ENCODE measurements at places on chromosomes 6 and 20.
A peak's percentile ranks its signal among the peaks of the same experiment; 100 is the strongest.

- peak; percentile 82 for DNase-seq
These were observed 132.8 kb downstream of the CDK19 start for GRCh38 chr6:110682460-110682853.

DNA sequence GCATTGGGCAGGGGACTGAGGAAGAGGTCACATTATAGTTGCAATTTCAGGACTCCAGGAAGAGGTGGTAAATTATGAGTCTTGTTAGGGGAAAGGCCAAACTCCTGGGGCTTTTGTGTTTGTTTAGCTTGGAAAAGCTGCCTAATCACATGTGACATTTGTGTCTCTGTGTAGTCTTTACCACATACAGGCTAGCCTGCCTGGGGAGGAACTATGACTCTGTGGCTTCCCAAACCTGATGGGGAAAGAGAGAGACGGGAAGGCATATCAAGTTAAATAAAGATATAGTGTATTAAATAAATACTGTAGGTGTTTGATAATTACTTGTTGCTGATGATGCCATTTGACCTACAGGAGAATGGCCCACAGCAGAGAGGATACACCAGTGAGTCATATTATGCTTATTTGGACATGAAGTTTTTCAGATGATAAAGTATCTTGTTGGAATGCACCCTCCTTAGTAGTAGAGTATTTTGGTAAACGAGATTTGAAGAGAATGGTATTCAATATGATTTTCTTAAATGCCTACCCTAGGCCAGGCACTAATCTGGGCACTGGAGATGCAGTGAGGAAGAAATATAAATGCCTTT is 4.0 kb downstream of the BLTP3A start:
- DNase-seq: no peak

DNA sequence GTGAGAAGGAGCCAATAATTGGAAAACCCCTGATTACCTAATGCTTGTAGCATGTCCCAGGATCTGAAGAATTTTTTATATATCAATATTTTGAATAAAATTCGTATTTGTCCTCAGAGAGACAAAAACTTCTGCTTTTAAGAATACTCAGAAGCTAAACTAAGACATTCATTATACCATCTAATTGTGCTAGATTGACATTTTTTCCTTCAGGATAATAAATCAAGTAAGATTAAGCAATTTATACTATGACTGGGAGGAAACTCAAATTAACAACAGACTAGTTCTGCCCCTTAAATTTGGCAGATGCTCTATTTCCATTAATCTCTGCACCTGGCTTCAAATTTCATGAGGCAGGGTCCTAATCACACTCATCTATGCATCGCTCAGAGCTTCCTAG is 291.4 kb downstream of the PLCB1 start:
- DNase-seq: no peak

DNA sequence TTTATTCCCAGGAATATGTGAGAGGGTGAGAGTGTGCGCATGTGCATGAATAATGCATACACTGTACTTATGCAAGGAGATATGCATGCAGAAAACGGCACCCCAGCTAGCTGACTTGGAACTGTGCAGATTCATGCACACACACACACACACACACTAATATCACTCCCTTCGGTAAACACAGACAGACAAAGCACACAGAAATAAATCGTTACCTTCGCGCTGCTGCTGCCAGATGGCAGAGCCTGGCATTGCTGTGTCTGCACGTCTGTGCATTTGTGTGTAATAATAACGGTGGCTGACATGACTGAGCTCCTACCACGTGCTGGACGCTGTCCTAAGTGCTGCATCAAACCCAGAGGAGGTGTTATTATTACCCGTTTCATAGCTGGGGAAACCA is 36.8 kb downstream of the PREX1 start:
- peak; percentile 12 for DNase-seq

- DNase-seq: no peak
These were observed 101.1 kb upstream of the RREB1 start for GRCh38 chr6:7006515-7007191.

GRCh38 chr20:40821429-40821828 is 132.4 kb upstream of the MAFB start:
- no peak for DNase-seq

DNA sequence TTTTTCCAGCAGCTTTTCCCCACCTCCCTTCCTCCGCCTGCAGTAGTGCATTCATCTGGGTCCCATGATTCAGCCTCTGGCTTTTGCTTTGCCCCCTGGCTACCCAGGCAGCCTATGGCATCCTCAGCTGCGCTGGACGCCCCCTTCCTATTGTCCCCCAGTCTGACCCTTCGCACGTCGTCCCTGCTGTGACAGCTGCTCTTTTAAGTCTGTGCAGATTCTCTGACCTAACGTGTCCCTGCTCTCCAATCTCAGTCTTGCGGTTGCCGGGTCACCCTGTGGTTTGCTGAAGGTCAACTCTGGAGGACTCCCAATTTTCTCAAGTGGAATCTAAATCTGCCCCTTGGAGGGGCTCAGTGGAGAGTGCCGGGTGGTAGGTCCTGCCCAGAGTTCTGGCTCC is 294.3 kb downstream of the CDC5L start:
- DNase-seq: no peak

GRCh38 chr6:143739341-143739851 is 61.6 kb downstream of the PHACTR2 start:
- no peak for DNase-seq

- no peak for DNase-seq
These were observed 2.5 kb upstream of the RAET1G start for GRCh38 chr6:149925253-149925973.

DNA sequence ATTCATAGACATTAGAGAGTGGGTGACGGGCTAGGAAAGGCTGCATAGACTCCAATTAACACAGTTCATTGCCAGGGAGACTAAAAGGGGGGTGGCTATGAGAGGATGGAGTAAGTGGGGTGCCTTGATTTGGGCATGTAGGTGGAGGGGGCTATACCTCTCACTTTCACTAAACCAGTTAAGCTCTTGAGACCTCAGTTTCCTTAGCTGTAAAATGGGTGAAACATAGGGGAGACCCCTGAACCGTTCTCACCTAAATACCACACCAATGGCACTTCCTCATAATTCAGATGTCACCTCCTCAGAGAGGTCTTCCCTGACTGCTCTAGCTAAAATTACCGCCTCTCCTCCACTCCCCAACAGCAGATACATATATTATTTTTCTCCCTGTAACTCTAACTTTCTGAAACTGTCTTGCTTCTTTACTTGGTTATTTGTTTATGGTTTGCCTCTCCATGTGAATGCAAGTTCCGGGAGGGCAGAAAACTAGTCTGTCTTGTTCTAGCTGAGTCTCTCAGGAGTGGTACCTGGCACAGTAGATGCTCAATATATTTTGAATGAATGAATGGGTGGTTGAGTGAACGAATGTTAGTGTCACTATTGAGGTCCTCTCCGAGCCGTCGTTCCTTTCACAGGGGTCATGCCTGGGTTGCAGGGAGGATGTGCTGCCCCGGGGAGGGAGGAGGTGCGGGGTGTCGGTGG is 615 bp upstream of the EYA2 start:
- no peak for DNase-seq

- peak; percentile 29 for DNase-seq
These were observed 5.3 kb upstream of the TCP11 start for GRCh38 chr6:35146453-35146852.

- DNase-seq: no peak
These were observed 40.0 kb downstream of the SF3B5 start for GRCh38 chr6:144055121-144055931.

DNA sequence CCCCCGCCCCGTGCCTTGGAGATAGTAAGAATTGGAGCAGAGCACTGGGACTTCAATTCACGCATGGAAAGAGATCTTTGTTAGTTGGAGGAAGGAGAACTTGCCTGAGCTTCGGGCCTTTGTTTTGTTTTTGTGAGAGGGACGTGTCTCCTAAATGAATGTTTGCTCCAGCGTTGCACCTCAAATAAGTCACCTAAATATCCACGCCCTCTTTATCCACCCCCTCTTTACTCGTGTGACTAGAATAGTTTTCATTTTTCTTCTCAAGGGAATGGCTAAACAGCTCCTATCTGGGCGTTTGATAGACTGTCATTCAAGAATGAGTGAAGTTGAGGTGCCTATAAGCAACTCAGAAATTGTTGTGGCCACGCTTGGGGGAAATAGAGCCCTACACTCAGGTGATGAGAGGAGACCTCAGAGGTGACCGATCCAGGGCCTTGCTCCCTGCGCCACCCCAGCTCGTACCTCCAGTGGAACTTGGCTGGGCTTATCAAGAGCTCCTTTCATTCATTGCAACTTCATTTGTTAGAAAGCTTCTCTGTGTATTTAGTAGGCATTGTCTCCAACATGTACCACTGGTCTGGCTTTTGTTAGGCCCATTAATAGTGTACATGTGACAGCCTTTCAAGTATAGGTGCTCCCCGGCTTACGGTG is 861 bp downstream of the PCMTD2 start:
- no peak for DNase-seq

Data from NCI-H1436 (cell line).